Stimulated activated CD8-positive, alpha-beta memory T cell treated with anti-CD3 and anti-CD28 coated beads, Interleukin-15, amount 100 ng/mL, for 48 hours (primary cell): ENCODE measurements at places on chromosomes 12 and 14.

- DNase-seq: no peak
Measured at GRCh38 chr14:76090616-76091391, 60.9 kb upstream of the GPATCH2L start.

GRCh38 chr14:75363570-75364227, 64.1 kb upstream of the JDP2 start:
- DNase-seq: no peak

GRCh38 chr12:95972832-95973456, 23.2 kb downstream of the HAL start:
- DNase-seq: no peak

- DNase-seq: no peak
Measured at GRCh38 chr14:99601361-99601831, 2.6 kb downstream of the CCDC85C start.

DNA sequence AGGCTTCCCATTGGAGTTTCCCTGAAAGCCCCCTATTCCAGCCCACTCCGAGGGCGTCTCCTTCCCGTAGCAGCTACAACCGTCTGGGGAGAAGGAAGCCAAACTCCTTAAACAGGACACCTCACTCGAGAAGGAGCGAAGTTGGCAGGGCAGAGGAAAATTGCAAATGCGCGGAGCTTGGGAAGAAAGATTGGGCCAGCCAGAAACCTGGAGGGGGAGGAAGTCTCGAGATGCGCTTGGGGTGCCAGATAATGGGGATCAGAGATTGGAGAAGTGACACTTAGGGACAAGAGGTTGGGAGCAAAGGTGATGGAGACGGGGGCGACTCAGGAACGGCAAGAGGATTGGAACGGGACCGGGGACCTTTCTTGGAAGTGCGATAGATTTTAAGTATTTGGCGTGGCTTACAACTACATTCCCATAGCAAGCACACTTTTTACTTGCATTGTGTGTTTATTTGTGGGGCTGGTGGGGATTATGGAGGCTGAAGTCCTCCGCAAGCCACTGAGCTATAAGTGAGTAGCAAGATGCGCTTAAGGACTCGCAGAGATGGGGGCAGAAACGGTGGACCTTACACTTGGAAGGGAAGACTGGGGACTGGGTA, 926 bp downstream of the HRK start:
- DNase-seq: no peak
